Mucosa of gallbladder (tissue), 1 donor: ENCODE measurements at places on chromosomes 3 and 15. TPM values are rescaled to one million over a fixed set of nuclear protein-coding genes. Genes with fewer than 3 reads are reported as not detected.

DNA sequence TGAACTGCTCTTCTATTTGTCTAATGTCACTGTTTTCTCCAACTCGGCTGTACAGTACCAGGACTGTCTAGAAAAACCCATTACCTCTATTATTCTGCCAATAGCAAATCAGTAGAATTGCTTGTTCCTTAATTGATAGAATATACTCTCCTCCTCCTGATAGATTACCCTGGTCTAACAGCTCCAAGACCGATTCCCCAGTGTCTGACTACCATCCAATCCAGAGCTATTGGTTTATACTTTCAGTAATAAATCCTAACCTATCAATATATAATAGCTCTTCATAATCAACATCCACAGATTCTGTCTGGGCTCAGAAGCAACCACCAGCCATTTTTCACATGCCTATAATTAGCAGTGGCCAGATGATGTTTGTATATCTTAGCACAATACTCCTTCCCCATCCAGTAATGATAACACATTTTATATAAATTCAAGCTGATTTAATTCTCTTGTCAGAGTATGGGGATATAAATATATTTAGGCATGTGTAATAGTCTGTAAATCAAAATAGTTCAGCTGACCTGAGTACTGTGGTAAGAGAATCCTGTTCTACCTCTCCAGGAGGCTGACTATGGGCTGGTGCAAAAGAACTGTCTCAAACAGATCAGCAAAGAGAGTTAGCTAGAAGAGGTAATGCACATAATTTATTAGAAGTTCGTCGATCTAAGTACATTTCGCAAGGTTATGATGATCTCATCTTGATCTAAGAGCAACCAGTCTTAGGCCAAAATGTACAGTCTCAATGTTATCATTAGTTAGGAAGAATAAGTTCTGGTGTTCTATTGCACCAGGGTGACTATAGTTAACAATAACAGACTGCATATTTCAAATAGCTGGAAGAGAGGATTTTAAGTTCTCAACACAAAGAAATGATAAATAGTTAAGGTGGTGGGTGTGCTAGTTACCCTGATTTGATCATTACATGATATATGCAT is 193.4 kb downstream of the SHOX2 start:
- no peak for DNase-seq

DNA sequence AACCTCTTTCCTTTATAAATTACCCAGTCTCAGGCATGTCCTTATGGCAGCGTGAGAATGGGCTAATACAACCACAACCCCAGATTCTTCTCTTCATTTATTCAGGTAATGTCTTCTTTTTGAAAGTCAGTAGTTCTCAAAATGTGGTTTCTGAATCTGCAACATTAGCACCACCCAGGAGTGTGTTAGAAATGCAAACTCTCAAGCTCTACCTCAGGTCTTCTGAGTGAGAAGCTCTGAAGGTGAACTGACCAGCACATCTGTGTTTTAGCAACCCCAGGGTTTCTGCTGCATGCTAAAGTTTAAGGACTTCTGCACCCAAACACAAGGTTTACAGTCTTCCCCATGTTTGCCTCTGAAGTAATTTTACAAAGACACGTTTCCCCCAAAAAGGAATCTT is 22.3 kb upstream of the TRIM59 start:
- no peak for DNase-seq

DNA sequence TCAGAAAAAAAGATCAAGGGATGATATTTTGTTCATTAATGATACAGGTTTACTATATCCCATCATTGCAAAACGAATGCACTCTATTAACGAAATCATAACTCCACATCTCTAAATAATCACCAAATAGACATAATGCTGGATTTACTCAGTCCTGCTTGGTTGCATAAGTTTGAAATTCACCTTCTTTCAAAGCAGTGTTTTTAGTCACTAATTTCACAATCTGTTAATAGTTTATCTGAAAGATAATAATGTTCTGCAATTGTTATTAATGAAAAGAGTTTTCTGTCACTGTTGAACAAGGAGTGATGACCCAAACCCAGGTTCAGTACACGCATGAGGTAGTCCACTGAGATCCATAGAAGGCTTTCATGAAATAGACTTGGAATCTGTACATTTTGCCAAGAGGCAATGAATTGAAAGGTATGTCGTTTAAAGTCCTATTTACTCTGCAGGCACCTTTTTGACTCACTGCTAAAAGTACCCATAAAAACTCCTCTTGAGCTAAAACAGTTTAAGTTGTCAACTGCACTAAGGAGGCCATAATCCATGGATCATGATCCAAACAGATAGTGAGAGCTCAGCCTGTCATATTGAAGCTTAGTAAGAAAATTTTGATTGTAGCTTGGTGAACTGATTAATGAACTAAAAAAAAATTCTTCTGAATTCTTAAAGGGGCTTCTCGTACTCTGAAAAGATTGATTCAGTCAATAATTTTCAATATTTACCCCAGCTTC is 75.6 kb upstream of the MBNL1 start:
- no peak for DNase-seq

DNA sequence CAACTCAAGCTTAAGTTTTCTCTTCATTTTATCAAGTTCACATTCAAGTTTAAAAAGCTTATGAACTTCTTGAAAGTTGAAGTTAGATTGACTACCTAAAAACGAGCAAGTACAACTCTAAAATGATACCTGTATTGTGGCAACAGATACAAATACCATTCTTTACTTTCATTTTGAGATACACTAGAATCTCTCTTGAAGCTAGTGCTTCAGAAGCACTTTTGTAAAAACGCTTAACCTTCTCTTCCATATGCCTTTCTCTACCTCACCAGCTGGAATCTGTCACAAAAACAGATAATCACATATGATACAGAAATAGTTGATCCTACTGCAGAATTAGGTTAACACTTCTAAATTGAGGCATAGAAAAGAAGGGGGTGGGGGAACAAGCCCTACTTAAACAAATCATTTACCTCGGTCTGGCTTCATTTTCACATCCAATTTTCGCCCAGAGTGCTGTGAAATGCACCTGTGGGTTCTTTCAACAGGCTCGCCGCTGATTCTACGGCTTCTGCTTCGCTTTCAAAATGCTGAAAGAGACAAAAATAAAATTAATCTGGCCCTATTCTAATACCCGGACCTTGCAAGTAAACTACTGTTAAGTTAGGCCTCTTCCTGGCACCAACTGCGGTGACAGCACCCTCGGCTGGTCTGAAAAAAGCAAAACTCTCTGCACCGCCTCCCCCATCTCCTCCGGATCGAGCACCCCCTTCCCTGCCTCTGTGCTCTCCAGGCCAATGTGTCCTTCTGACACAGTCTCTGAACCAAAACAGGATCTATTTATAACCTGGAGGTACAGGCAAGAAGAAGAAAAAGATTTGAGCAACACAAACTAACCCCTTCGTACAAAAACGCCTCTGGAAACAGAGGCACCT is 1.4 kb downstream of the ATOSA start:
- DNase-seq = peak; percentile 67

The GP5 gene
- 0.17 TPM for total RNA-seq

The HEG1 gene
- 47.6 TPM for total RNA-seq

GRCh38 chr3:152177757-152178156 is 91.0 kb upstream of the MBNL1 start:
- DNase-seq = no peak

- no peak for DNase-seq
Observed at GRCh38 chr3:168914662-168915061, 748.9 kb downstream of the MECOM start.

GRCh38 chr3:11140030-11140712 is 14.1 kb upstream of the HRH1 start:
- DNase-seq = no peak

- DNase-seq = peak; percentile 37
Observed at GRCh38 chr3:14472471-14473351, 67.4 kb downstream of the GRIP2 start.

The MED12L gene
- 7.5 TPM for total RNA-seq

- DNase-seq = no peak
Observed at GRCh38 chr3:134677987-134678308, 27.1 kb upstream of the KY start.

DNA sequence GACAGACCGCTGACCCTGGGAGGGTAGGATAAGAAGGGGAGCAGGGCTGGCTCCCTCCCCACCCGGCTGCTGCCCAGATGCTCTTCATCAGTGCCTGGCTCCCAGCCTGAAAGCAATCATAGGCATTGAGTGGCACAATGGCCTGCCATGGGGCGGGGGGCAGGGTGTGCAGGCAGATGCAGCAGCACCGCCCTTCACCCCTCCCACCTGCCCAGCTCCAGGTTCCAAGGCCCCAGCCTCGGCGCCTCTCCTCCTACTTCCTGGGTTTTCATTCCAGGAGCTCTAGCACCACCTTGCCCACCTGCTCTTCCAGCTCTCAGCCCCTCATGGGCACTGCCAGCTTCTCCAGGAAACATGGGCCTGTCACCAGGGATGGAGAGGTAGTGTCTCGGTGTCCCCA is 101.7 kb downstream of the MEGF11 start:
- DNase-seq = no peak

DNA sequence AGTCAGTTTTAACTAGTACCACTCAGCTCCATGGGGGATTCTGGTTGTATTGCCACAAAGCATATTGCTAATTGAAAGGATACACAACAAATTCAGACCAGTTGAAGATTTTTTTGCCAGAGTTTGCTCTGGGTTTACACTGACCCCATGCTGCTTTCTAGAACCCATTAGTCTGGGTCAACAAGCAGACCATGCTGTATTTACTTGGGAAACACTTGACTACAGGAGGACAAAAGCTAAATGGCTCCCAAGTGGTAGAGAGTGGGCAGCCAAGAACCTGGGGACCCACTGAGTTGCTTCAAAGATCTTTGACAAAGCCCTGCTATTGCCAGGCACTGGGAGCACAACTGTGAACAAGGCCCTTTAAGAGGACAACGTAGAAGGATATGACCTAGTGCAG is 86.8 kb upstream of the PSMD6 start:
- no peak for DNase-seq

DNA sequence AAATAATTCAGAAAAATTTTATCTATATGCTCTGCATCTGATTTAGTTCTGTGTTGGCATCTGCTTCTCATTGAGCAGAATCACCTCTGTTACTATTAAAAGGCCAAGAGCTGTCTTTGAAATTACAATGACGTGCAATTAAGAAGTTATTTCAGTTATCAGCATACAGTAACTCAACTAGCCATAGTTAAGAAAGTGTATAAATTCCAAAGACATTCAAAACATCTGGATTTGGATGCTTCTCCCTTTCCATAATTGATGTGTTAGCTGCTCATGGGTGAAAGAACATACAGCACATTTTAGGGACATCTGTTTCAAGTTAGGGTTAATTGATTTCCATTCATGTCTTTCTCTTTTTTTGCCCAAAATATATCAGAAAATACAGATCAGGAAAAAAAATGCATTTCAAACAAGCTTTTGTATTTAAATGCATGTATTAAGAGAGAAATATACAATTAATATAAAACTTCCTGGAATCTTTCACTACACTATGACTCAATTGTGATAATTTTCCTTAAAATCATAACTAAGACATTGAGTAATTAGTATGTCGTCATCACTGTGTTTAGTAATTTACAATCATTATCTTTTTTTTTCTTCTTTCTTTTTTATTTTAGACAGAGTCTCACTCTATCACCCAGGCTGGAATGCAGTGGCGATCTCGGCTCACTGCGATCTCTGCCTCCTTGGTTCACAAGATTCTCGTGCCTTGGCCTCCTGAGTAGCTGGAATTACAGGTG is 82.7 kb upstream of the MBNL1 start:
- DNase-seq = no peak

DNA sequence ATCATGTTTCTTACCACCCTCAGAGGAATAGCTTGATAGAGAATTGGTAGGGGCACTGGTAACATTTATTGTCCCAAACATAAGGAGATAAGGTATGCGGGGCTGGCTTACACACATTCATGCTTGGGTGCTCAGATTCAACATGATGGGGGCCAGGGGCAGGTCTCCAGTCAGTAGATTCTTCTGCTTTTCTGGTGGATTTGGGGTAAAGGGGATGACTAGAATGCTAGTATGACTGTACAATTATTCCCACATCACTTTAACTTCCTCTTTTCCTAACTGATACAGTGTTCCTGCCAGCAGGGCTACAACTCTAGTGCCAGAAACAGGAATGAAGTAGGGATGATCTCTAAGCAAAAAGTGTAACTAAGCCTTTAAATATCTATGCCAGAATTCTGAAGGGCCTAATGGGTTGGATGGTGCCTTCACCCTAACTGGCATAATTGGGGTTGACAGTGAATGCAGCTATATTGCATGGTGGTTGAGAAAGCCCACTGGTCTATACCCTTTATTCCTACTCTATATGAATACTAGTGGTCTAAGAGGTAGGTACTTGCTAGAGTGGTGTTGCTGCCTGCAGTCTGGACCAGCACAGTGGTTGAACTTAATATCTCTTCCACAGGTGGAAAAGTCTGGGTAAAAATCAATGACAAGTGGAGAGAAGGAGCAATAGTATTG is 117.4 kb downstream of the IL12A start:
- no peak for DNase-seq

- no peak for DNase-seq
Observed at GRCh38 chr3:194780706-194781105, 95.0 kb downstream of the FAM43A start.

DNA sequence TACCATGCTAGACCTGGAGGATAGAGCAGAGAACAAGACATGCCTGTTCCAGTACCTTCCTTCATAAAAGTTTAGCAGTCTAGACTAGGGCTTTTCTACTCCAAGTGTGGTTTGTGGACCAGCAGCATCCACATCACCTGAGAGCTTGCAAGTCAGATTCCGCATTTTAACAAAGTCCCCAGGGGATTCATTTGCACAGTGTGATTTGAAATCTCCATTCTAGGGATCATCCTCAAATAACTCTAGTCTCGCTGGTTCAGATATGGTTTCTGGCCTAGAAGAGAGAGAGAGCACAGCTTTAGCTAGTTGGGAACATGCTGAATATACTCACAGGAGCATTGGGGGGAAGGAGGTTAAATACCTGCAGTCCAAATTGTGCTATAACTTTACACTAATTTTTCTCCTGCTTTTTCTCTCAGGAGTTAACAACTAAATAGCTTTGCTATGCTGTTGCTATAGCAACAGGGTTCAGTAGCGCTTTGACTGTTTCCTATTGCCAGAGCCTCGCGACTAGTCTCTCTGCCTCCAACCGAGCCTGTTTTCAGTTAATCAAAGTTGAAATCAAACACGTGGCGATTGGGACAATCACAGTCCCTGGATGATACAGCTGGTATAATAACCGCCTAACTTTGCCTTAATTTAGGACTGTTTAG is 64.0 kb upstream of the RASGRF1 start:
- no peak for DNase-seq

DNA sequence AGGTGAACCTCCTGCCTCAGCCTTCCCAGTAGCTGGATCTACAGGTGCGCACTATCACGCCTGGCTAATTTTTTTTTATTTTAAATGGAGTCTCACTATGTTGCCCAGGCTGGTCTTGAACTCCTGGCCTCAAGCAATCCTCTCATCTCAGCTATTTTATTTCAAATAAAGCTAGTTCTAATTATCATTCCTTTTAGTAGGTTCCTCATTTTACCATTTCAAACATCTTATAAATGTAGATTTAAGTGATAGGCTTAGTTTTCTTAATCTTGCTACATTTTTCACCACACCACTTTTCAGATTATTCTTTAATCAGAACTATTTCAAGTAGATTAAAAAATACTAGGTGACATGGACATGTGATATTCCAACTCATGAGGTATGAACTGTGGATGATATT is 30.3 kb downstream of the PIGB start:
- no peak for DNase-seq

- no peak for DNase-seq
Observed at GRCh38 chr3:15973940-15974339, 176.2 kb upstream of the ANKRD28 start.

The BLOC1S6 gene
- total RNA-seq = 30.9 TPM

The MESP1 gene
- total RNA-seq = 4.6 TPM

- peak; percentile 67 for DNase-seq
Observed at GRCh38 chr15:80162059-80162554, 9.3 kb downstream of the FAH start.
